ENCODE measurements at places on chromosomes 16 and 17. TPM values are rescaled to one million over a fixed set of nuclear protein-coding genes. Genes with fewer than 3 reads are reported as not detected.

The TBC1D26 gene
- 0.09 TPM for total RNA-seq

The SLFN12 gene
- total RNA-seq = 9.7 TPM

The CNOT1 gene
- total RNA-seq = 132 TPM

The CLDN9 gene
- 0.19 TPM for total RNA-seq

The PITPNC1 gene
- total RNA-seq = 26.0 TPM

The NPIPA5 gene
- 5.8 TPM for total RNA-seq

The HELZ gene
- 27.5 TPM for total RNA-seq

The TBC1D28 gene
- not detected for total RNA-seq

The ITGB4 gene
- total RNA-seq = 4.3 TPM

GRCh38 chr16:66262253-66263167 is 104.0 kb upstream of the CDH5 start:
- H3K4me3 ChIP-seq = no peak overlapping the region
- peaks cover 5% of the 10 kb centered on the region for H3K27me3 ChIP-seq
- H3K36me3 ChIP-seq = no peaks in the 10 kb centered on the region
- no peak for DNase-seq

- no peak overlapping the region for H3K4me3 ChIP-seq
- no peak overlapping the region for H3K27ac ChIP-seq
- no peak for DNase-seq
- H3K36me3 ChIP-seq = peaks cover 5% of the 10 kb centered on the region
- no peaks in the 10 kb centered on the region for H3K27me3 ChIP-seq
- H3K4me1 ChIP-seq = peaks cover 8% of the 10 kb centered on the region
These were observed 25.8 kb downstream of the USP10 start for GRCh38 chr16:84725481-84726078.

- H3K27me3 ChIP-seq = no peaks in the 10 kb centered on the region
- H3K27ac ChIP-seq = no peak overlapping the region
- DNase-seq = no peak
- H3K36me3 ChIP-seq = no peaks in the 10 kb centered on the region
These were observed 158.8 kb upstream of the GSE1 start for GRCh38 chr16:85454171-85454872.

- no peak overlapping the region for H3K27ac ChIP-seq
- H3K4me3 ChIP-seq = peak overlapping the region; percentile 62
- no peaks in the 10 kb centered on the region for H3K36me3 ChIP-seq
These were observed 16.6 kb upstream of the CBX8 start for GRCh38 chr17:79813297-79814126.

DNA sequence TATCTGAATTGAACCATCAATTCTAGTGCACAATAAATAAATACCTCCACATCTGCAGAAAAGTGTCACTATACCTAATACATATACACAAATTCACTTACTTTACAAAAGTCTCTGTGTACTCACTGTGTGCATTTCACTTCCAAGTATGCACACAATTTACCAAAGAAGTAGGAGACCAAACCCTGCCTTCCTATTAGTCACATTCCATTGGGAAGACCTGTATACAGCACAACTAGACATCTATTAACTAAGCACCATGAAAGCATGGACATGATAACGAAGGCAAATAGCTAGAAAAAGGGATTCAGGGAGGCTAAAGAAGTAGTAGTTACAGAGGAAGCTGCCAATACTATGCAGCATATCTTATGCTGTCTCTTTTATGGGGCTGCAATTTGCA is 139.5 kb downstream of the SNX11 start:
- no peaks in the 10 kb centered on the region for H3K27me3 ChIP-seq
- no peaks in the 10 kb centered on the region for H3K36me3 ChIP-seq
- H3K4me3 ChIP-seq = no peak overlapping the region
- no peak for DNase-seq
- no peak overlapping the region for H3K27ac ChIP-seq

DNA sequence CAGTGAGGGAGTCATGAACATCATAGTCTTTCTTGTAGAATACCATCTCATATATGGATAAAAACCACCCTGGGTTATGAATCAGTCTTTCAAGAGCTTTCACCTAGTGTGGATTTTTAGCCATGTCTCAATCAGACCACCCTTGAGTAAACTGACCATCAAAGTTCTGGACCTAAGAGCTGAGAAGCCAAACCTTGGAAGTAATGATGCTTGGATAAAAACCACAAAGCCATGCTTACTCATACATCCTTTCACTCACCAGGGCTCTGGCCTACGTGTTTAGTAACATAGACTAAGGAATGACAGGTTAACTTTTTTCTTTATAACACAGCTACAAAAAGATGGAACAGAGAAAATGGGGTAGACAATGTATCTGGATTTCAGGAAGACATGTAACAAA is 167.2 kb downstream of the STX8 start:
- H3K4me1 ChIP-seq = no peaks in the 10 kb centered on the region
- no peaks in the 10 kb centered on the region for H3K27me3 ChIP-seq
- DNase-seq = no peak
- no peaks in the 10 kb centered on the region for H3K36me3 ChIP-seq
- H3K4me3 ChIP-seq = no peak overlapping the region
- H3K27ac ChIP-seq = no peak overlapping the region

- H3K4me1 ChIP-seq = no peaks in the 10 kb centered on the region
- DNase-seq = no peak
- no peaks in the 10 kb centered on the region for H3K27me3 ChIP-seq
- no peak overlapping the region for H3K27ac ChIP-seq
These were observed 16.7 kb downstream of the KCNJ16 start for GRCh38 chr17:70091696-70092095.

- H3K36me3 ChIP-seq = no peaks in the 10 kb centered on the region
- H3K4me3 ChIP-seq = no peak overlapping the region
- peaks cover 59% of the 10 kb centered on the region for H3K4me1 ChIP-seq
- H3K27ac ChIP-seq = peak overlapping the region; percentile 79
- no peaks in the 10 kb centered on the region for H3K27me3 ChIP-seq
These were observed 235.7 kb downstream of the NTN1 start for GRCh38 chr17:9256751-9257629.

- no peak for DNase-seq
- H3K27me3 ChIP-seq = no peaks in the 10 kb centered on the region
- peaks cover 27% of the 10 kb centered on the region for H3K4me1 ChIP-seq
- peak within 1 kb of the TSS; percentile 51 for H3K27ac ChIP-seq
- peak within 1 kb of the TSS; percentile 50 for H3K4me3 ChIP-seq
These were observed at the start of gene IL32 for GRCh38 chr16:3065069-3065741. IL32 (plus strand) TSS chr16:3065640; CDS start chr16:3065812, 172 bp downstream.

- peaks cover 7% of the 10 kb centered on the region for H3K4me1 ChIP-seq
- no peak for DNase-seq
- H3K36me3 ChIP-seq = peaks cover 36% of the 10 kb centered on the region
- H3K27me3 ChIP-seq = no peaks in the 10 kb centered on the region
- peak overlapping the region; percentile 100 for H3K27ac ChIP-seq
These were observed 1.8 kb downstream of the RABEP2 start for GRCh38 chr16:28923231-28923587.

GRCh38 chr16:49756775-49757558 is 98.9 kb downstream of the ZNF423 start:
- peaks cover 28% of the 10 kb centered on the region for H3K27me3 ChIP-seq
- H3K4me3 ChIP-seq = no peak overlapping the region
- H3K4me1 ChIP-seq = peaks cover 8% of the 10 kb centered on the region
- DNase-seq = no peak

GRCh38 chr17:50631195-50631907 is 3.3 kb upstream of the ABCC3 start:
- peaks cover 59% of the 10 kb centered on the region for H3K27me3 ChIP-seq
- peaks cover 7% of the 10 kb centered on the region for H3K4me1 ChIP-seq
- no peak overlapping the region for H3K27ac ChIP-seq
- no peaks in the 10 kb centered on the region for H3K36me3 ChIP-seq

DNA sequence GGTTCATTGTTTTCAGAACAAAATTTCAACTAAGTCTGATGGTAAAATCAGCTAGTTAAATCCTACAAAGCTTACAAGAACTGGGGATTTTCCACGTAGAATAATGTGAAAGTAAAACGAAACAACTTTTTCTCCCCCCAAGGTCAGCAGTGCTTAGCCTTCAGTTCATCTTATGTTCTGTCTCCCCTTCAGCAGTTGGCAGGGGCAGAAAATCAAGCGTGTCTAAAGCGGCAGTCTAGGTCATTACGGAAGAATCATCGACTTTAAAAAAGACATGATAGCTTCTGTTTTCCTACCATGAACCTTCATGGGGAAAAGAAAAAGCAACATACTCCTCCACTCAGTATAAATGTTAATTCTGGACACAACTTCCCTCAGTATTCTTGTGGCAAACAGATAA is 50.7 kb downstream of the GNA13 start:
- no peaks in the 10 kb centered on the region for H3K27me3 ChIP-seq
- DNase-seq = no peak
- no peak overlapping the region for H3K4me3 ChIP-seq

DNA sequence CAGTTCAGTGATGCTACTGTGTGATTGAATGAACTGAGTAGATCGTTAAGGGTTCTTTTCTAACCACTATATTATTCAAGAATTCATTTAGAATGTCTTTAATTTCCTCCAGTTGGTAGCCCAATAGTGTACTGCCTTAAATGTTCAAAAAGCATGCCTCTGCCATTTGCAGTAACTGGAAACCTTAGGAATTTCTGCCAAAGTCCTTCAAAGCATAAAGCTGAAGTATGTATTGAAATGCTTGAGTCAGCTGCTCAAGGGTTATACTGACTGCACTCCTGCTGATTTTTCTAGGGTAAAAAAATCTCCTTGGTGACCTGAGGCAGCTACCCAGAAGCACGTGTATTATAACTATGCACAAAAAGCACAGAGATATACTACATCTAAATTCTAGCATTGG is 56.5 kb downstream of the SNTB2 start:
- no peak overlapping the region for H3K27ac ChIP-seq
- H3K27me3 ChIP-seq = no peaks in the 10 kb centered on the region
- no peaks in the 10 kb centered on the region for H3K4me1 ChIP-seq
- no peak overlapping the region for H3K4me3 ChIP-seq

DNA sequence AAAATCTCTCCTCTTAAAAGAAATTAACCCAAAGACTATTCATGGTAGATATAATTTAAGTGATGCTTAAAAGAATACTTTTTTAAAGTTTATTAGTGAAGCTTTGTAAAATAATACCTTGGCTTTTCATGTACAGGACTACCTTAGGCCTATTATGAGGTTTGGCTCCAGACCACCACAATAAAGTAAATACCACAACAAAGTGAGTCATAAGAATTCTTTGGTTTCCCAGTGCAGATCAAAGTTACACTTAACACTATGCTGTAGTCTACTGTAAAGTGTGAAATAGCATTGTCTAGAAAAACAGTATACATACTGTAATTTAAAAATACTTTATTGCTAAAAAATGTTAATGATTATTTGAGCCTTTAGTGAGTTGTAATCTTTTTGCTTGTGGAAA is 31.7 kb downstream of the CLTC start:
- H3K27ac ChIP-seq = no peak overlapping the region
- H3K27me3 ChIP-seq = no peaks in the 10 kb centered on the region
- H3K4me3 ChIP-seq = no peak overlapping the region
- no peak for DNase-seq

DNA sequence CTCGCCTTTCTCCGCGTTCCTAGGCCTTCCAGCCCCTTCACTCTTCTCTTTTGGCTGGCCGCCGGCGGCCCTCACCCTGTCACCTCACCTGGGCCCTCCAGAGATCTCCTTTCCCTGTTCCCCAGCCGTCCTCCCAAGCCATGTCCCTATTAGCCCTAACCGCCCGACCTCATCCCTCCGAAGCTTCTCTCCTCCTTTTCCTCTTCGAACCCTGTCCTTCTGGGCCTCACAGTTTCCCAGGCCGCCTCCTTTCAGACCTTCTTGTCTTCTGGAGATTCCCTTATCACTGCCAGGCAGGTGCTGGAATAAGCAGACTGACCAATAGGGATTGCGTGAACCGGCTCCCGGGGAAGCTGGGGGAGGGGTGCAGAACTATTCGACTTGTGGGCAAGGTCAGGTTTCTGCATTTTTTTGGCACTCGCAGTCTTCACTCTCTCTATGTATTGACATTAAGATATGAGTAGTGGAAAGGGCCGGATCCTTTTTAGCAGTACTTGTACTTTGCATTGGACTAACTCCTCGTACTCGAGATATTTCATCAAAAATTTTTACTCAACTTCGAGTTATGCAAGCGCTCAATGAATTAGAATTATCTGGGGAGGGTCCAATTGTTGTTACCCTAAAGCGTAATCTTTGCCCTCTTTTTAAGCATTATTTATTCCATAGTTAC is 690 bp downstream of the RHOT1 start:
- H3K4me1 ChIP-seq = peaks cover 11% of the 10 kb centered on the region
- no peaks in the 10 kb centered on the region for H3K27me3 ChIP-seq
- peaks cover 4% of the 10 kb centered on the region for H3K36me3 ChIP-seq
- H3K27ac ChIP-seq = peak overlapping the region; percentile 71
- DNase-seq = peak; percentile 26
- H3K4me3 ChIP-seq = peak overlapping the region; percentile 64

DNA sequence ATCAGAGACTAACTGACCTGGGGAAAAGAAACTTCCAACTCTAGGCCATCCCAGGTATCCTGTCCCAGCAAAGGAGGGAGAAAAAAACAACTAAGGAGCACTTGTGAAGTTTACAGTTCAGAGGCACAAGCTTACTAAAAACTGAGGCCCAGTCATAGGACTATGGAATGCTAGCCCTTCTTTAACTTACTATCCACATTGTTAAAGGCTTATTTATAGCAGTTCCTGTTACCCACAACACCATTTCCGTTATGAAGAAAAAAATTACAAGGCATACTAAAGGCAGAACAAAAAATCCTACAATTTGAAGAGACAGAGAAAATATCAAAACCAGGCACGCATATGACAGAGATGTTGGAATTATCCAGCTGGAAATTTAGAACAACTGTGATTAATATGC is 159.1 kb downstream of the CDH11 start:
- no peaks in the 10 kb centered on the region for H3K4me1 ChIP-seq
- no peak overlapping the region for H3K27ac ChIP-seq
- DNase-seq = no peak
- H3K36me3 ChIP-seq = no peaks in the 10 kb centered on the region
- no peaks in the 10 kb centered on the region for H3K27me3 ChIP-seq
- no peak overlapping the region for H3K4me3 ChIP-seq

DNA sequence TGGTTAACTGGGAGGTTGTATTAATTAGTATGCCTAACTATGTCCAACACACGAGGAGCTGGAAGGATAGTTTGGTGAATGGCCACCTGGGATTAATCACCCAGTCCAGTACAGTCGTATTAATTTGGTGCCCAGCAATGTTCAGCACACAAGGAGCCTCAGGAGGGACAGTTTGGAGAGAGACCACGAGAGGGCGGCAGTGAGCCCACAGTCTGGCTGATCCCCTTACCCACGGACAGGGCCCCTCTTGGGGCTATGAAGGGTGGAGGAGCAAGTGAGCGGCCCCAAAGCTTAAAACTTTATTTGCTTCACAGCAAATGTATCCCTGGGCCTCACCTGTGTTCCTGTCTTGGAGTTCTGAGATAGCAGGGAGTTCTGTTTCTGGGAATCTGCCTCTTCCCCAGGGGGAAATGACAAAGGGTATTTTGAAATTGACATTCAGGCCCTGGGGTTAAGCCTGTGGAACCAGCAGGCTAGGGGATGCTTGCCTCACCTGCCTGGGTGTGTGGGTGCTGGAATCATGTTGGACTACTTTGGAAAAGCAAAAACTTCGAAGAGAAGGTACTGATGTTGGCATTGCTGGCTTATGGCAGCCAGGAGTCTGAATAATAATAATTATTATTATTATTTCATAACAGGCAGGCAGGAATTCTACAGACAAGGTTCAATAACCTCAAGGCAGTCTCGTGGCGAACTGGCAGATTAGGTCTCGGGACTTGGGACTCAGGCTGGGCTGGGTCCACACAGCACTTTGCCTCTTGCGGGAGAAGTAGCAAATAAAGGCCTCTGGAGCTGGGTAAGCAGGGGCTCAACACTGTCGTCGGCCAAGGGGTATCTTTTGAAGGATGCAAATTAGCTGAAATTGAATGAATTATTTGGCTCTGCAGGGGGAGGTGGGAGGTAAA is 227.6 kb upstream of the ASIC2 start:
- no peaks in the 10 kb centered on the region for H3K36me3 ChIP-seq
- no peaks in the 10 kb centered on the region for H3K27me3 ChIP-seq
- no peak overlapping the region for H3K4me3 ChIP-seq
- peak; percentile 38 for DNase-seq

Data from thymus (tissue), 14 donors.